ENCODE measurements at places on chromosomes 16 and 17.

DNA sequence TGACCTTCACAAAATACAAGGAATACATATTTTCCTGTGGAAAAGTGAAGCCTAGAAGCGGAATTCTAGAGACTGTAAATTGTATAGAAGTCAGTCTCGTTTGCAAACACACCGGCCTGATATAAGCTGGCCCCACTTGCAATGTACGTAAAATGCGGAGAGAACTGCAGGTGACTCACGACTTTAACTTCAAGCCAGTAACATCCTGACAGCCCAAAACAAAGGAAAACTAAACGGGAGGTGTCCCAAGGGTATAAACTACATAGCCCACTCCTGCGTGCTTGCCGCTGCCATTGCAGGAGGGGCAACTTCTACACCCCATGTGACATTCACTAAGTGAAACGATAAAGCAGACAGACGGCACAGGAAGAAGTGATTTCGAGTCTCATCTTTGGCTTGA lies 101.6 kb downstream of the CYTH1 start:
- DNase-seq: no peak

DNA sequence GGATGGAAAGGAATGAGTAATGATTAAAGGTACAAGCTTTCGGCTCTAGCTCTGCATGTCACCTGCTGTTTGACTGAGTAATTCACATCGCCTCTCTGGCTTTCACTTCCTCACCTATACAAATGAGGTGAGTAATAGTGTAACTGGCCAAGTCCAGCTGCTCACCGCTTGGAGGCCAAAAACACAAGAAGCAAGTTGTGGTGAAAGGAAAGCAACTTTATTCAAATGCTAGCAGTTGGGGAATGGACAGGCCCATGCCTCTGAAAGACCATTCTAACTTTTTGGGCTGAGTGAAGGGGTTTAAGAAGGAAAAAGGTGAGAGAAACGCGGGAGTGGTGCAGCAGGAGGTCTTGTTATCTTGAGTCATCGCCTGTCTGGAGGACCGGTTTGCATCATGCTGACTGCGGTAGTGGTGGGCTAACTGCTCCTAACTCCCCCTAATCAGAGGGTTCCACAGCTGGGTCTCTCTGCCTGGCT lies 45.7 kb upstream of the CSNK2A2 start:
- no peak for DNase-seq

- DNase-seq: no peak
These were observed 28.1 kb downstream of the KIAA0513 start for GRCh38 chr16:85055493-85056210.

DNA sequence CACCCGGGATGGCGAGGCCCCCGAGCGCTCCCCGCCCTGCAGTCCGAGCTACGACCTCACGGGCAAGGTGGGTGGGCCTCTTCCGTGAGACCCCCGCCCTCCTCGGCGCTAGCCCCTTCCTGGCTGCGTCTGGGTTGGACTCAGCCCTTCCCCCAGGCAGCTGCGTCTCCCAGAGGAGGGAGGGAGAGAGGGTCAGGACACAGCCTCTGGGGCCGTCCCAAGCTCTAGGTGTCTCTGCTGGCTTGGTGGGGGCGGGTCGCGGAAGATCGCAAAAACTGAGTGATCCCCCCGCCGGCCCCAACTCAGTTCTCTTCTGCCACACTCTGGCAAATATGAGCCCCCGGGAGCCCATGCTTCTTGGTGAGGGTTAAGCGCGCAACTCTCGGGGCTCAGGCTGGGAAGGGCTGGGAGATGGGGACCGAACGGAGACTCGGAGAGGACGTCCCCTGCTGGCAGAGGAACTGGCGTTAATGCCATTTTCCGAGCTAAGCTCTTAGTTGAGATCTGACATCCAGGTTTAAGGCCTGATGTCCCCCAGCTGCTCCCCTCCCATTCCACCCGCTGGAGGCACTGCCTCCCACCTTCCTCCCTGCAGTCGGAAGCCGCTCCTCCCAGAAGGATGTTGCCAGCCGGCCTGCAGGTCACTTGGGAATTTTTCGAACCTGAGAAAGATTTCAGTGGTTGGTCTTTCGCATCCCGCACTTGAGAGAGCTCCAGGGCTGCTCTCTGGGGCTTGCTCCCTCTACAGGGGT lies 419 bp downstream of the RAB37 start:
- DNase-seq: no peak

DNA sequence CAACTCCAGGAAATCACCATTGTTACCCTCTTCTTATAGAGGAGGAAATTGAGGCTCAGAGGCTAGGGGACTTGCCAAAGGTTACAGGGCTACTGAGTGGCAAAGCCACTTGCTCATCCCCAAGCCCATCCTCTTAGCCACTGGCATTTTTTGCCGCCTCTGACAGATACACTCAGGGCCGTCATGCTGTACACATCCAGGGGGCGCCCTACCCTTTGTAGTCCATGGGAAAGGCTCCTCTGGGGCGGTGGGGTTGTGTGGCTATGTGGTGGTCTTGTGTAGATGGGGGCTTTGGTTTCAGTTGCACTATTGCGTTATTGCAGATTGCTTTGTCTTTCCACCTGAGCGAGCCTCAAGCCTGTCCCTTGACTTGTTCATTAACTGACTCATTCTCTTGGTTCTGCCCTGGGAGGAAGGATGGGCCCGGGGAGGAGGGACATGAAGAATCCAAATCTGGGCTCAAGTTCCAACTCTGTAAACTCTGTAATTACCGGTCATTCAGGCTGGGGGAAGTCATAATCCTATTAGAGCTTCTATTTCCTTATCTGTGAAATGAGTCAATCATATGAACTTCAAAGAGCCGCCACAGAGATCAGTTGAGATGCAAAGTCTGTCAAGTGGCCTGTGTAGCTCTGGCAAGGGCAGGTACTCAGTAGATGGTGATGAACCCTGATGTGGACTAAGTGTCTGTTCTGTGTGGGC lies 2.8 kb downstream of the NOS2 start:
- no peak for DNase-seq

- DNase-seq: no peak
These were observed 271.4 kb upstream of the MAF start for GRCh38 chr16:79871906-79872305.

GRCh38 chr17:63309021-63309420 lies 137.1 kb downstream of the CYB561 start:
- DNase-seq: no peak

GRCh38 chr17:34354637-34355036 lies 1.6 kb upstream of the CCL13 start:
- no peak for DNase-seq

Measured in cerebellar cortex (tissue), 1 donor.